HFFc6 (cell line): ENCODE measurements at places on chromosomes 7 and 10. TPM values are rescaled to one million over a fixed set of nuclear protein-coding genes. Genes with fewer than 3 reads are reported as not detected.

The NEUROD6 gene
- not detected in 3 replicates for total RNA-seq

The NPY4R2 gene
- 0.11 TPM in 1 of 3 replicates, not detected in the others for total RNA-seq

The ST8SIA6 gene
- total RNA-seq: 0.12 TPM in 1 of 3 replicates, not detected in the others

- H3K36me3 ChIP-seq: no peaks in the 10 kb centered on the region
- H3K27ac ChIP-seq: no peak overlapping the region
- no peaks in the 10 kb centered on the region for H3K4me1 ChIP-seq
- no peak overlapping the region for H3K4me3 ChIP-seq
These were observed 116.0 kb upstream of the PCGF5 start for GRCh38 chr10:91104193-91105041.

- no peak for DNase-seq
- H3K27me3 ChIP-seq: peaks cover 3% of the 10 kb centered on the region
- no peak overlapping the region for H3K4me3 ChIP-seq
- no peaks in the 10 kb centered on the region for H3K36me3 ChIP-seq
- H3K27ac ChIP-seq: no peak overlapping the region
These were observed 6.7 kb downstream of the OR13A1 start for GRCh38 chr10:45308707-45309106.

- H3K27me3 ChIP-seq: peaks cover 5% of the 10 kb centered on the region
- no peaks in the 10 kb centered on the region for H3K36me3 ChIP-seq
These were observed 154.8 kb downstream of the NRCAM start for GRCh38 chr7:108301387-108301786.
